ENCODE measurements at places on chromosomes 4 and X.

DNA sequence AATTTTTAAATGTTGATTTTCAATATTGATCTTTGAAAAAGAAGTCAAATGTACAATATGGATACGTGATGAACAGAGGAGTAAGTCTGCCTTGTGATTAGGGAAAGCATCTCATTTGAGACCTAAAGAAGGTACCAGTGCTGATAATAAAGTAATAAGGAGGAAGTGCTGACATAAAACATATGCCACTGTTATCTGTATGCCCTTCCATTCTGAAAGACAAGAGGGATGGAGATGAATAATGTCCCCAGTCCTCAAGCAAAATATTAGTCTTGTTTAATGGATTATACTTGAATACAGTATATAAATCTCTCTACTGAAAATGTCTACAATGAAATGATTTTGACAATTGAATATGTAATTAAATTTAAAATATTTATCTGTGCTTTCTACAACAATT is 58.2 kb downstream of the CCSER1 start:
- DNase-seq, result no peak

DNA sequence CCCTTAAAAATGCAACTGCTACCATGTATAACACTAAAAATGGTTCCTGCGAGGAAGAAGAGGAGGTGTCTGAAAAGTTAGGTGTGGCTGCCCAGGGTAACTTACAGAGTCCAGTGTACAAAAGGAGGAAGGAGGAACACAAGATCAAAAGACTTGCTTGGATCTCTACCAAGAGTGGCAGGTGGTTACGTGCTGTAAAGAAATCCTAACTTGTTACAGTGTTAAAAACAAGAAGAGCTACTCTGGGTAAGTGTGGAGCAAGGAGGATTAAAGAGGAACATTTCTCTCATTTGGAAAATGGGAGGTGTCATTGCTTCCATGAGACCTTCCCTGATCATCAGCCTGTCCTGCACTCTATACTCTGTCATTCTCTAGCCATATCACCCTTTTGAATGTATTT is 242.0 kb downstream of the PTTG2 start:
- DNase-seq, result no peak

GRCh38 chr4:77089866-77090265 is 14.1 kb upstream of the CCNI start:
- DNase-seq, result no peak

DNA sequence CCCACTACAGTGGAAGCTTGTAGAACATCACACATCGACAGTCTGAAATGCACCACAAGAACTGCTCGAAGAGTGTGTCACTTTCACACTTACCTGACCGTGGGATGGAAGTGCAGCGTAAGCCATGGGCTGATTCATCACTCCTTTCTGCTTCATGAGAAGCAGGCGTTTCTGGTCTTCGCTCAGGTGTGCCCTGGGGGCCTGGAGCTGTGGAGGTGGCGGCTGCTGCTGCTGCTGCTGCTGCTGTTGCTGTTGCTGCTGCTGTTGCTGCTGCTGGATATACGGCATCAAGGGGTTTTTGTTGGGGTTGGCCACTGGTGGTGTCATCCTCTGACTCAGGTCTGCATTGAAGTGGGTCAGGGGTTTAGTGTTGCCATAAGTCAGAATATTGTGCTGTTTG is 223.6 kb downstream of the MGST2 start:
- no peak for DNase-seq

DNA sequence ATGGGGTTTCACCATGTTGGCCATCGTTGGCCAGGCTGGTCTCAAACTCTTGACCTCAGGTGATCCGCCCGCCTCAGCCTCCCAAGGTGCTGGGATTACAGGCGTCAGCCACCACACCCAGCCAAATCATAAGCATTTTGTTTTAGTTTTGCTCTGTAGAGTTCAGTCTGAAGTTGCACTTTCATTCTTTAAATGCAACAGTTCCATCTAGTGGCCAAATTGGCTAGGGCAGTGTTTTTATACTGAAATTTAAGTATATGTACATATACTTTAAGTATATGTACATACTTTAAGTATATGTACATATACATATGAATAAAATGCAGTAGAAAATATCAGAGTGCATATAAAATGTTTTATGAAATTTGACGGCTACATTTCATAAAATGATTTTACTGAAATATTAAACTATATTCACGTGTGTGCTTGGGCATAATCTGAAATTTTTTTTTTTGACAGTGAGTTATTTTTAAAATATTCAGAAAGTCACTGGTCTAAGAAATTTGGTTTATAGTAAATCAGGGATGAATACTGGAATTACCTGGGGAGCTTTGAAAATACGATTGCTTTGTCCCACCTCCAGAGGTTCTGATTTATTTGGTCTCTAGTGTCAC is 145.5 kb downstream of the NWD2 start:
- DNase-seq, result peak; percentile 67

GRCh38 chrX:15617111-15617510 is 16.4 kb upstream of the ACE2 start:
- no peak for DNase-seq

GRCh38 chrX:8091510-8091909 is 79.6 kb downstream of the VCX2 start:
- DNase-seq, result no peak

DNA sequence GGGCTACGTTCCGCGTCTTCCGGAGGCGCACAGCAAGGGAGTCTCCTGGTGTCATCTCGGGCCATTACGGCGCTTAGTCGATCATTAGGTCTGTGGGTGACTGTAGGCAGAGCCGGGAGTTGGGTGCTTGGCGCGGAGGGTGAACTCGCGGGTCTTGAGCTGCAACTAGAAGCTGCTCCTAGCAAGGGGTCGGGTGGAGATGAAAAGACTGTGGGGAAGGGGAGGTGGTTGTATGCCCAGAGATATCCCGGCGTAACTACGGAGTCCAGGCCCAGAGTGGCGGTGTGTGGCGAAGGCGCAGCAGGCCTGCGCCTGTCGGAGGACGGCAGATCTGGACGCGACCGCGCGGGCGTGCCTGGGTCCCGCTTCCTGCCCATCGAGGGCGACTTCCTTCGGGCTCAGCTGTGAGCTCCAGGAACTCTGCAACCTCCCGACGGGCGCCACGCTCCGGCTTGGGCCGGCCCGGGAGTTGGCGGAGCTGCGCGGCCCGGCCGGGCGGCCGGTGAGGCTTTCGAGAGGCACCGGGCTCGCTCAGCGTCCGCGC is 2.7 kb upstream of the NKX3-2 start:
- DNase-seq, result no peak

- DNase-seq, result no peak
These were observed 1.6 kb downstream of the LONRF3 start for GRCh38 chrX:118975831-118976598.

GRCh38 chrX:56130436-56130835 is 101.7 kb upstream of the KLF8 start:
- DNase-seq, result no peak

DNA sequence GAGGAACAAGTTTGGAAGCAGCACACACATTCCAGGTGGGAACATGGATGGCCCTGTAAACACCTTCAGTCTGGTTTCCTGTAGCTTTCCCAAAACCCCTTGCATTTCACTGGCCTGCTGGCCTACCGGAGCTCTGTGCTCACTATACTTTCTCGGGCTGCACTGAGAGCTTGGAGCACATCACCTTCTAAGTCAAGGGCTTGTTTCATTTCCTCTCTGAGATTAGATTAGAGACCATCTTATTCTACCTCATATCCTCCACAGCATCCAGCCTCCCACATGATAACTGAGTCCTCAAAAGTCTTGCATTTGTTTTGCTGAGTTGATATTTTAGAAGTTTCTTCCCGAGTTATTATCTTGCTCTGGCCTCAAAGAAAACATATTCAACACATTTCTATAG is 147.7 kb downstream of the RASL11B start:
- no peak for DNase-seq

- no peak for DNase-seq
These were observed 74.9 kb downstream of the NSG1 start for GRCh38 chr4:4461850-4462249.

DNA sequence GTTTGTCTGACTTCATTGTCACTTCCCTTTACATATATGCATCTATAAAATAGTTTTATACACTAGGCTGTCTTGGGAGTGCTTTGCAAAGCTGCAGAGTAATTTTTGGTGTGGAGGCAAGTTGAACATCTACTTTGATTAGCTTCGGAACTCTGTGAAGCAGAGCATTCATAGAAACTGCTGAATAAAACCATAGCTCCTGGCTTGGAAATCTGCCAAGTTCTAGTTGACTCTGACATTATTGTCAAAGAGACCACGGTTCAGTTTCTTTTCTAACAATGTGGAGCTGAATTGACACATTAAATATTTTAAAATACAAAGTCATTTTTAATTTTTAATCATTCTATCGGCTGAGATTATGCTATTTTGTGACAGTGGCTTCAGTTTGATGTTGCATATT is 335.0 kb downstream of the BMPR1B start:
- no peak for DNase-seq

DNA sequence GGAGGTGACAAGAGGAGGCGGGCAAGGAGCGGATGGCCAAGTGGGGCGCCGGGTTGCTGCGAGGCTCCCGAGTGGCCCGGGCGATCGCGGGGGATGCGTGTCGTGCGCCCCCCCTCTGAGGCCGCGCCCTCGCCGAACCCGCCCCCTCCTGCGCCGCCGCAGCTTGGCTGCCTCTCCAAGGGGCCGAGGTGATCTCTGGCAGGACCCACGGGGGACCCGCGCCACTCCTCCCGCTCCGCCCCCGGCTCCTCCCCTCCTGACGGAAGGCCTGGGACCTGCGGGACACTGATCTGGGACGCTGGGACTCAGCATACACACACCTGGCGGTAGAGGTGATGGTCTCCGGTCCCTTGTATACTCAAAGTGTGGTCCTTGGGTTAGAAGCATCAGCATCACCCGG is 21.9 kb upstream of the FAM47C start:
- DNase-seq, result no peak

- no peak for DNase-seq
These were observed 675.2 kb upstream of the FRG1 start for GRCh38 chr4:189265515-189265914.

- DNase-seq, result no peak
These were observed 682.0 kb downstream of the KCTD8 start for GRCh38 chr4:43766648-43767047.

DNA sequence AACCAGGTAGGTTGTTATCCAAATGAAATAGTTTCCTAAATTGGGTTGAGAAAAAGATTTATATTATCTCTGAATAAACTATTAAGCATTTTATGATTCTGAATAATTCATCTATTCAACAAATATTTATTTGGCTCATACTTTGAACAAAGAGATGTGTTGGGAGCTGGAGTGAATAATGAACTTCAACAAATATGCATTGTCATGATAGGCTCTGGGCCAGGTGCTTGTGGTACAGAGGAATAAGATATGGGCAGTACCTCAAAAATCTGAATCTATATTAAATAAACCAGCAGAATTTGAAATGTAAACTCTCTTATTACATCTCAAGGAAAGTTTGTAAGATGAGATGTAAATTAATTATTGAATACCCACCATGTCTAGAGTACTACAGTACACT is 75.7 kb upstream of the DCLK2 start:
- DNase-seq, result no peak

GRCh38 chr4:28723371-28723770 is 1862.7 kb downstream of the STIM2 start:
- DNase-seq, result no peak

- DNase-seq, result no peak
These were observed 2.4 kb upstream of the SETD7 start for GRCh38 chr4:139558235-139559088.

- DNase-seq, result no peak
These were observed 92.1 kb upstream of the WDFY3 start for GRCh38 chr4:85058551-85058950.

DNA sequence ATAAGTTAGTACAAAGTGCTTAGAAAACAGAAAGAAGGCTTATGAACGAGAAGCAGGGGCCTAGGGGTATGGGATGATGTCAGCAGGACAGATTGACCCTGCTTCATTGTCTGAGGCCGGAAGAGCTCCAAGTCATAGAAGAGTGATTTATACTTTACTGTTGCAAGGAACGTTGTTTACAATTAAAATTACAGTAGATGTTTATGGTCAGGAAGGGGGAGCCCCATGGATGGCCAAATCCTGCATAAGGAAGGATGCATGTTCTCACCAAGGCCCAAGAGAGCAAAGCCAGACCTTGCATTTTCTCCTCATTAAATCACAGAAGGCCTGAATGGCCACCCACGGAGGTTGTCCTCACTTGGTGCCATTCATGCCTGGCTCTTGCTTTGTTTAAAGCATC is 115.3 kb downstream of the LDB2 start:
- DNase-seq, result no peak

GRCh38 chr4:115657991-115658650 is 544.7 kb upstream of the NDST4 start:
- no peak for DNase-seq

- no peak for DNase-seq
These were observed 93.6 kb downstream of the AFF2 start for GRCh38 chrX:148593987-148594386.

GRCh38 chrX:153468008-153468580 is 2.3 kb downstream of the HAUS7 start:
- DNase-seq, result peak; percentile 80

DNA sequence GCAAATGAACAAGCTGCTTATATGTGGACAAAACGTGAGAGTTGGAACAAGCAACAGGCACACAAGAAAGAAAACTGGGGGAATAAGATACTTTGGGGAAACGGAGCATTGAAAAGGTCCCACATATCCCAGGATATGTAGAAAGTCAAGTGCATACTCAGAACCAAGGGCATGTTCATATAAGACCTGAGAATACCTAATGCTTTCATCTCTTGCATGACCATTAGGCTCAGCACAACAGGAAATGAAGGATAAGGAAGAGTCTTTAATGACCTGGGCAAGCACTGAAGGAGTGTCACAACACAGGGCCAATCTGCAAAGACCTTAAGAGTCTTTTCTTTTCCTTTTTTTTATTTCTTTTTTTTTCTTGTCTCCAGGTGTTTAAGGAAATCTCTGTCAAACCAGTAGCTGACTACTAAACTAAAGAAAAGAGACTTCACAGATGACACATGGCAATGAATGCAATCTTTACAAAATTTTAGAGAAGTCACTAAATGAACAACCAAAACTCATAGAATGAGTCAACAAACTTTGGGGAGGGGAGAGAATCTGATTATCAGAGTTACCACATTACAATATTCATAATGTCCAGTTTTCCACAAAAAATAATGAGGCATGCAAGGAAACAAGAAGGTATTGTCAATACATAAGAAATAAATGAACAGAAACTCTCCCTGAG is 67.9 kb upstream of the STK26 start:
- no peak for DNase-seq

- no peak for DNase-seq
These were observed 295.9 kb upstream of the NRK start for GRCh38 chrX:105526431-105526830.

- no peak for DNase-seq
These were observed 73.5 kb upstream of the CXorf66 start for GRCh38 chrX:140038842-140039241.

GRCh38 chr4:124785645-124786044 is 73.1 kb upstream of the ANKRD50 start:
- DNase-seq, result no peak

- DNase-seq, result no peak
These were observed 4.8 kb upstream of the TMEM154 start for GRCh38 chr4:152684587-152684986.
